ENCODE measurements at places on chromosomes 16 and 17. TPM values are rescaled to one million over a fixed set of nuclear protein-coding genes. Genes with fewer than 3 reads are reported as not detected.

- H3K4me1 ChIP-seq: no peaks in the 10 kb centered on the region
- peaks cover 35% of the 10 kb centered on the region for H3K36me3 ChIP-seq
- H3K27me3 ChIP-seq: no peaks in the 10 kb centered on the region
These were observed 21.5 kb upstream of the ICAM2 start for GRCh38 chr17:64041912-64042311.

GRCh38 chr16:85461814-85462713 is 151.1 kb upstream of the GSE1 start:
- H3K4me3 ChIP-seq: peak overlapping the region; percentile 62
- H3K4me1 ChIP-seq: peaks cover 27% of the 10 kb centered on the region
- H3K27ac ChIP-seq: no peak overlapping the region

- H3K27me3 ChIP-seq: no peaks in the 10 kb centered on the region
- H3K4me3 ChIP-seq: no peak overlapping the region
- DNase-seq: no peak
- H3K36me3 ChIP-seq: no peaks in the 10 kb centered on the region
These were observed 21.9 kb upstream of the BEAN1 start for GRCh38 chr16:66405057-66405783.

- H3K36me3 ChIP-seq: peaks cover 74% of the 10 kb centered on the region
- no peak for DNase-seq
- H3K4me3 ChIP-seq: no peak overlapping the region
- no peaks in the 10 kb centered on the region for H3K4me1 ChIP-seq
These were observed 28.5 kb upstream of the TRAP1 start for GRCh38 chr16:3745751-3746355.

DNA sequence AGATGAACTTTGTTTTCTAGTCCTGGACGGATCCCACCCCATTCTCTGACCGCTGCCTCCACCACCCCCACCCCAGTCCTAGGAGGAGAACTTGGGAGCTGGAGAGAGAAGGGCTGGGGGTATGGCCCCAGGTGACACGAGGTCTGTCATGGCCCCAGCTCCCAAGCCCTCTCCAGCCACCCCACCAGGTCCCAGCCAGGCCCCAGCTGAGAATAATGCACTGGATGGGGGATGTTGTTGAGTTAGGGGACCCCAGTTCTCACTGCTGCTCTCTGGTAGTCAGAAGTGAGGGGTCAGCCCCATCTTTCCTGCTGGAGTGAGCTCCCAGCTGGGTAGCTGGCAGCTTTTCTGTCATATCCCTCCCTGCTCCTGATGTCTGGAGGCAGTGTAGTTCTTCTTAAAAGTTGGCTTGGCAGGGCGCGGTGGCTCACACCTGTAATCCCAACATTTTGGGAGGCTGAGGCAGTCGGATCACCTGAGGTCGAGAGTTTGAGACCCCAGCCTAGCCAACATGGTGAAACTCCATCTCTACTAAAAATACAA is 4.6 kb upstream of the COL1A1 start:
- H3K4me1 ChIP-seq: peaks cover 25% of the 10 kb centered on the region
- no peak for DNase-seq
- H3K4me3 ChIP-seq: no peak overlapping the region
- peak overlapping the region; percentile 48 for H3K27ac ChIP-seq

RBFOX1 gene
- not detected for total RNA-seq

TMEM235 gene
- total RNA-seq: not detected

MVP gene
- total RNA-seq: 175 TPM

SPOP gene
- 97.7 TPM for total RNA-seq

KRT14 gene
- total RNA-seq: 6.9 TPM

GRCh38 chr17:73639322-73639721 is 4.9 kb downstream of the SDK2 start:
- peak overlapping the region; percentile 17 for H3K4me3 ChIP-seq
- DNase-seq: peak; percentile 23
- no peaks in the 10 kb centered on the region for H3K27me3 ChIP-seq
- H3K4me1 ChIP-seq: peaks cover 55% of the 10 kb centered on the region

PRSS8 gene
- total RNA-seq: not detected

- no peak overlapping the region for H3K4me3 ChIP-seq
- H3K27me3 ChIP-seq: no peaks in the 10 kb centered on the region
- H3K27ac ChIP-seq: no peak overlapping the region
- H3K36me3 ChIP-seq: no peaks in the 10 kb centered on the region
- H3K4me1 ChIP-seq: no peaks in the 10 kb centered on the region
- DNase-seq: no peak
These were observed 9.4 kb upstream of the MAP2K6 start for GRCh38 chr17:69405096-69405495.

- H3K4me3 ChIP-seq: no peak overlapping the region
- H3K4me1 ChIP-seq: no peaks in the 10 kb centered on the region
- DNase-seq: no peak
These were observed 58.9 kb downstream of the NDEL1 start for GRCh38 chr17:8494506-8495111.

SLC16A6 gene
- total RNA-seq: 0.41 TPM

DNA sequence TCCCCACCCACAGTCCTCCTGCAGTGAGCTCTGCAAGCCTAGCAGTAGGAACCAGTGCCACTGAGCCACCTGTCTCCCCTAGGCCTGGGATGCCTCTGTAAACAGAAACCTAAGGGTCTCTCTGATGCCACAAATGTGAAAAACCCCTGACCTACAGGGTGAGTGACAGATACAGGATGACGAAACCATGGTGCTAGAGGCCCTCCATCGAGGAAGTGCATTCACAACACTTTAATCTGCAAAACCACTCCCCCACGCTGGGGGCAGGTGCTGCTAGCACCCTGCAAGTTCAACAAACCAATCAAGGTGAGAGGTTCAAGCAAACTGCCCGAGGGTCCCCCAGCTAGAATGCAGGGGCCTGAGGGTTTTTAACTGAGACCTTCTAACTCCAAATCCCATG is 59.5 kb downstream of the CDYL2 start:
- no peak for DNase-seq
- H3K36me3 ChIP-seq: no peaks in the 10 kb centered on the region
- no peak overlapping the region for H3K27ac ChIP-seq
- no peak overlapping the region for H3K4me3 ChIP-seq
- no peaks in the 10 kb centered on the region for H3K4me1 ChIP-seq

- no peaks in the 10 kb centered on the region for H3K27me3 ChIP-seq
- peaks cover 25% of the 10 kb centered on the region for H3K4me1 ChIP-seq
- H3K27ac ChIP-seq: no peak overlapping the region
- DNase-seq: no peak
- H3K4me3 ChIP-seq: peak overlapping the region; percentile 78
These were observed 868 bp downstream of the KCNJ12 start for GRCh38 chr17:21376759-21377690.

GRCh38 chr17:75689441-75689873 is 22.3 kb downstream of the SAP30BP start:
- H3K4me3 ChIP-seq: no peak overlapping the region
- no peak for DNase-seq
- no peak overlapping the region for H3K27ac ChIP-seq
- peaks cover 5% of the 10 kb centered on the region for H3K4me1 ChIP-seq

DNA sequence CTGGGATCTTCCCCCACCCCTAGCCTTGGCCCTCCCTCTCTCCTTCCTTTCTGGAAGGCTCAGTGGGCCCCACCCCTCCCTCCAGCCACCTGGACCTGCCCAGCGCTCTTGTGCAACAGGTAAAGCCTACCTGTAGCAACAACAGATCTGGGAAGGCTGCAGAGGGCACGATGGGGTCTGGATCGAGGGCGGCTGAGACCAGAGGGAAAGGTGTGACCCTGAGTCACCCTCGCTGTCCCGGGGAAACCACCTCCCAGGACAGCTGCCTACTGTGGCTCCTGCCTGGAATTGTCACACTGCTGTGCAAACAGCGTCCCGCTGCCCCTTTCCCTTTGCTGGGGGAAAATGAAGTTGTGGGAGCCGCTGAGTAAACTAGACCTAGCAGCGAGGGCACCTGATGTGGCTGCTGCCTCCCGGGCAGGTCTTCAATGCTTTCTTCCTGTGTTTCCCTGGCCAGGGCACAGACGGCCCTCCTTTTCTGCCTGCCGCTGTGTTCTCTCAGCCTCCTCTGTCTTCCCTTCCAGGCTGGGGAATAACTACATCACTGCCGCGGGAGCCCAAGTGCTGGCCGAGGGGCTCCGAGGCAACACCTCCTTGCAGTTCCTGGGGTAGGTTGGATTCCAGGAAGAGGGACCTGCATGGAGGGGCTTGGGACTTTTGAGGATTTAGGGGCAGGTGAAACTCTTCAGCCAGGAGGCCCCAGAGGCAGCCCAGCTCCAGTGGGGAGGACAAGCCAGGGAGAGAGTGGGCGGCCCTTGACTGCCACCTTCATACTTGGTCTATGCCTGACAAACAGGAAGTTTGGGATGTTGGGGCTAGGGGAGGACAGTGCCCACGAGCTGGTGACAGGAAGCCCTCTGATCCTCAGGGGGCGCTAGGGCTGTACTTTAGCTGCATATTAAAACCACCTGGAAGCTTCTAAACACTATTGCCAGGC is 22.2 kb upstream of the CYLD start:
- no peak overlapping the region for H3K27ac ChIP-seq
- no peaks in the 10 kb centered on the region for H3K27me3 ChIP-seq
- H3K36me3 ChIP-seq: peaks cover 5% of the 10 kb centered on the region
- no peaks in the 10 kb centered on the region for H3K4me1 ChIP-seq
- DNase-seq: no peak

- no peaks in the 10 kb centered on the region for H3K27me3 ChIP-seq
- peaks cover 4% of the 10 kb centered on the region for H3K4me1 ChIP-seq
- H3K27ac ChIP-seq: no peak overlapping the region
- DNase-seq: no peak
These were observed 40.7 kb upstream of the ABCA10 start for GRCh38 chr17:69269131-69269998.

GPRC5C gene
- 67.0 TPM for total RNA-seq

DNA sequence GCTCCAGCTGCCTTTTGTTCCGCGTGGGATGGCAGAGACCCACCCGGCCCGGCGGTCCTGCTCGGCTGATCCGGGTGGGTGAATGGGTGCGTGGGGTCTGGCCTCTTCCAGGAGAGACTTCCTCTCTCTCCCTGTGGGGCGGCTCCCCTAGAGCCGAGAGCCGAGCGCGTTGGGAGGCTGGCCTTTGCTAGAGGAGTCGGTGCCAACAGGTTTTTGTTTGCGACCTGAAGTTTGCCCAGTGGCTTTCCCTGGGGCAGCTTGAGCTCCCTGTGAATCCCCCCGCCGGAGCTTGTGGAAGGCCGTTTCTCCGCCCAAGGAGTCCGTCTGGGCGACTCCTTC is 970 bp downstream of the EPN2 start:
- no peaks in the 10 kb centered on the region for H3K36me3 ChIP-seq
- no peaks in the 10 kb centered on the region for H3K27me3 ChIP-seq
- H3K4me3 ChIP-seq: peak overlapping the region; percentile 83
- no peak for DNase-seq

MXRA7 gene
- total RNA-seq: 241 TPM

- peak overlapping the region; percentile 55 for H3K27ac ChIP-seq
- DNase-seq: peak; percentile 87
- no peaks in the 10 kb centered on the region for H3K27me3 ChIP-seq
- peak overlapping the region; percentile 64 for H3K4me3 ChIP-seq
These were observed 20.1 kb upstream of the KRT19 start for GRCh38 chr17:41547921-41548843.

GRCh38 chr17:19570544-19571062 is 36.9 kb downstream of the SLC47A1 start:
- H3K36me3 ChIP-seq: no peaks in the 10 kb centered on the region
- H3K4me3 ChIP-seq: no peak overlapping the region
- no peaks in the 10 kb centered on the region for H3K27me3 ChIP-seq
- no peaks in the 10 kb centered on the region for H3K4me1 ChIP-seq
- DNase-seq: no peak

DNA sequence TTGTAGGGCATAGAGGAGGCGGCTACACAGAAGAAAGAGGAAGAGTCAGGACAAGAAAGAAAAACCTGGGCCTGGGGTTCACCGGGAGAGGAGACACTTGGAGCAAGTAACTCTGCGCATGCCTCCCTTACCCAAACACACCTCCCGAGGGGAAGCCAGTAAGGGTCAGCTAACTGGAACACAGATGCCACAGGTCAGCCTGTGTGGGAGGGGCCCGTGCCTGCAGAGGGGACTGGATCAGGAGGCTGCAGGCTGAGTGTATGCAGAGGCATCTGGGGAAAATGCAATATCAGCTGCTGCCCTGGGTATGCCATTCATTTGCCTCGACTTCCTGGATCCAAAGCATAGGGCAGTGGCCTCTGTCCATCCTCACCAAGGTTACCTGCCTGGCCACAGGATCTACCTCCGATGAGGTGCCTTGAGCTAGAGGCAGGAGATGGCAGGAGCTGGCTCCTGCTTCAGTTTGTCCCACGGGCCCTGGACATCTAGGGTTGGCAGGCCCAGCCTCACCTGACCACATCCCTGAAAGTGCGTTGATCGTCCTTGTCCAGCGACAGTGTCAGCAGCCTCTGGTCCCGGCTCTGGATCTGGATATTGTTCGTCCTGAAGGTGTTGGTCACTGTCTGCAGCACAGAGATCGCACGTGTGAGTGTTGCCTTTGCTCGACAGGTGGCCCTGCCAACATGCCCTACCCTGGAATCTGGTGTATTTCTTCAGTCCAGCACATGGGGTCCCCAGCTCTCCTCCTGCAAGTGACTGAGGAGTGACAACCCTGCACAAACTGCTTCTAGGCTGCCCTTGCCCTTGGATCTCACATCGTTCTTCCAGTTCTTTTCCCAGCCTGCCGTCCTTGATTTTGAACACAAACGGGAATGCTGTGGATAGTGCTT is 4.6 kb upstream of the MFSD6L start:
- H3K4me3 ChIP-seq: no peak overlapping the region
- H3K36me3 ChIP-seq: no peaks in the 10 kb centered on the region
- no peak for DNase-seq
- H3K27ac ChIP-seq: no peak overlapping the region
- no peaks in the 10 kb centered on the region for H3K4me1 ChIP-seq
- H3K27me3 ChIP-seq: no peaks in the 10 kb centered on the region

DNA sequence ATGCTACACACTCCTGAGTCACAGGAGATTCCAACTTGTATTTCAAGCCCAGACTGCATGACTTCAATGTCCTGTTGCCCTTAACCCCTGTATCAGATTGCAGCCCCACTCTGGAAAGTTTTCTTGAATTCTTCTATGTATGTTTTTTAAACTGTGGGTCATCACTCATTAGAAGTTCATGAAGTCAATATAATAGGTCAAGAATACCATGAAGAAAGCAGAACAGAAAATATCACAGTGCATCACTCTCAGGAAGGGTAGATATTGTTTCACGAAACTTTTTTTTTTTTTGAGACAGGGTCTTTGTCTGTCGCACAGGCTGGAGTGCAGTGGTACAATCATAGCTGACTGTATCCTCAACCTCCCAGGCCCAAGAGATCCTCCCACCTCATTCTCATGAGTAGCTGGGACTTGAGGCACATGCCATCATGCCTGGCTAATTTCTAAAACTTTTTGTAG is 20.5 kb downstream of the PRKCB start:
- no peaks in the 10 kb centered on the region for H3K27me3 ChIP-seq
- no peak overlapping the region for H3K27ac ChIP-seq
- H3K4me3 ChIP-seq: no peak overlapping the region
- no peaks in the 10 kb centered on the region for H3K4me1 ChIP-seq

ARHGDIG gene
- total RNA-seq: not detected

DNA sequence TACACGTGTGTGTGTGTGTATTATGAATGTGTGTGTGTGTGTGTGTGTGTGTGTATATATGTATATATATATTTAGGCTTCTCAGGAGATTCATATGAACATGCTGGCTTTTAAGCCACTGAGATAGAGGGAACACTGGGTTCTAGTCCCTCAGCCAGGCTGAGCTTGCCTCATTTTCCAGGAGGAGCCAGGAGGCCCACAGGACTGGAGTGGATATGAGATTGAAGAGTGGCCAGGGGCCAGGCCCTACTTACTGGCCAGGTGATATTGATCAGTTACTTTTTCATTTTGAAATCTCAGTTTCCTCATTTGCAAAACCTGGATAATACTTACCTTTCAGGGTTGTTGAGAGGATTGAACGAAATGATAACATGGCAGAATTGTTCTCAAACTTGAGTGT is 5.8 kb downstream of the PCTP start:
- DNase-seq: no peak
- no peak overlapping the region for H3K27ac ChIP-seq

All from thoracic aorta (tissue), 2 donors.